ENCODE measurements at places on chromosomes 12 and 14. TPM values are rescaled to one million over a fixed set of nuclear protein-coding genes. Genes with fewer than 3 reads are reported as not detected.

FAM90A1 gene
- total RNA-seq: not detected

PLBD1 gene
- total RNA-seq: 0.61 TPM

SMIM41 gene
- not detected for total RNA-seq

OTX2 gene
- total RNA-seq: not detected

SYNDIG1L gene
- not detected for total RNA-seq

TMTC1 gene
- not detected for total RNA-seq

ZDHHC22 gene
- total RNA-seq: not detected

MYF5 gene
- not detected for total RNA-seq

C12orf50 gene
- total RNA-seq: 0.08 TPM

OR11H7 gene
- not detected for total RNA-seq

All from OCI-LY7 (cell line).